ENCODE measurements at places on chromosomes 3 and 15.

- no peak for DNase-seq
- peak overlapping the region; percentile 10 for H3K27ac ChIP-seq
- H3K27me3 ChIP-seq, result no peaks in the 10 kb centered on the region
- no peak overlapping the region for H3K4me3 ChIP-seq
- peaks cover 5% of the 10 kb centered on the region for H3K4me1 ChIP-seq
These were observed 36.4 kb upstream of the TMEM45A start for GRCh38 chr3:100455841-100456550.

DNA sequence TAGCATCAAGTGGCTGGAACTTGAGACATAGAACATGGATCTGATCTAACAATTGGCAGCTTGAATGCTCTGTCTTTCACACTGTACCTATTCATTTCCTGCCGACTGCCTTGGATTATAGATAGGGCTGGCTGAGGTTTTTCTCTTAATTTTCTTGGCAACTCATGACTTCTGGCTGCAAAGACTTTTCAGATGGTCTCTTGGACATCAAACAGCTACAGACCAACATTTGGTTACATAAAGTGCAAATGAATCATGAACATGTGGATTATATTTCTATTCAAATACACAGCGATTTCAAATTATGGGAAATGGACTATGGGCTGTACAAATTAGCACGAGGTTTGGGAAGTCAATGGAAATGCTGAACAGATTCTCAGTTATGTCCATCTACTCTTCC lies 26.2 kb upstream of the IL16 start:
- H3K4me1 ChIP-seq, result no peaks in the 10 kb centered on the region
- H3K27ac ChIP-seq, result no peak overlapping the region
- H3K27me3 ChIP-seq, result peaks cover 14% of the 10 kb centered on the region
- no peak overlapping the region for H3K4me3 ChIP-seq
- no peaks in the 10 kb centered on the region for H3K36me3 ChIP-seq

GRCh38 chr15:22808240-22808639 lies 21.8 kb downstream of the NIPA1 start:
- DNase-seq, result no peak
- no peaks in the 10 kb centered on the region for H3K4me1 ChIP-seq
- no peak overlapping the region for H3K4me3 ChIP-seq

DNA sequence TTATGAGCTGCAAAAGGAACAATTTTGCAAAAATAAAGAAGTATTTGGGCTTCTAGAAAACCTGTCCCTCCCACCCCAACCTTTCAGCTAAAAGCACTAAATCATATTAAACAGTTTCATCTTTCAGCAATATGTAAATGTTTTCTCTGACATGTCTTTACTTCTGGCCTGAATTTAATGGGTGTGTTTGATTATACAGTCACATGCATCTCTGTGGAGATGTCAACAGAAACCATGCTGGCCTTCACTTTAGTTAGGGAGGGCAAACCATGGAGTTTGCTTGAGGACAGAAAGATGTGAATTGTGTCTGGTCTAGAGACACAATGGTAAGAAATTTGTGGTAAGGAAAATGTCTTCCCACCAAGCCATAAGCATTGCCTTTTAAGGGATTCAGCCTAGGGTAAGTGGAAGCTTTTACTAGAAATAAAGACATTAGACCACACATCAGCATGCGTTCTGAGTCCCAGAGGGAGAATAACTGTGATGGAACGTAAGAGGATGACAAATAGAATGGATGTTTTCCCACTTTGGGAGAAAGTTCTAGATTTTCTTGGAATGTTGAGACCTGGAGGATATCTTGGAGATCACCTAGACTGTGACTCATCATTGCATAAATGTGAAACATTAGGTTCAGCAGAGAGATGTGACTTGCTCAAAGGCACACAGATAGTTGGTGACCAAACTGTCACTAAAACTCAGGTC lies 68.9 kb downstream of the ST8SIA2 start:
- no peaks in the 10 kb centered on the region for H3K27me3 ChIP-seq
- H3K4me1 ChIP-seq, result no peaks in the 10 kb centered on the region
- H3K4me3 ChIP-seq, result no peak overlapping the region
- no peak for DNase-seq

GRCh38 chr3:69094467-69095205 lies 9.9 kb downstream of the ARL6IP5 start:
- peak overlapping the region; percentile 73 for H3K27ac ChIP-seq
- no peaks in the 10 kb centered on the region for H3K36me3 ChIP-seq
- H3K27me3 ChIP-seq, result no peaks in the 10 kb centered on the region
- peaks cover 24% of the 10 kb centered on the region for H3K4me1 ChIP-seq
- H3K4me3 ChIP-seq, result no peak overlapping the region

DNA sequence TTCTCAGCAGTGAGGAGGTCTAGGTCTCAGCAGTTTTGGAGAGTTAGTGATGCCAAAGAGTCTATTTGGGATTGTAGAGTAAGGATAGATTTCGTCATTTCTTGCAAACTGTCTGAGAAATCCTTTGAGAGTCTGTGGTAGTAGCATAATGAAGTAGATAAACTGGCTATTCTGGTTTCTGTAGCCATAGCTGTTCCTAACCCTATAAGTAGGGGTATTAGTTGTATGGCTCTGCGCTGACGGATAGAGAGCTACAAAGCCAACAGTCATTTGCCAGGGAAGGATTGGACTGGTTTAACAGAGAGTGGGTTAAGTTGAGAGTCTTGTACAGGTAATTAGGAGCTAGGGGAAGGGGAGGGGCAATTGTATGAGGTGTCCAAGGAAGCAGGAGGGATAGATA lies 50.6 kb downstream of the KLHDC8B start:
- H3K4me3 ChIP-seq, result no peak overlapping the region
- H3K36me3 ChIP-seq, result no peaks in the 10 kb centered on the region
- no peak for DNase-seq
- H3K4me1 ChIP-seq, result no peaks in the 10 kb centered on the region
- no peaks in the 10 kb centered on the region for H3K27me3 ChIP-seq

GRCh38 chr3:174620138-174620537 lies 239.0 kb upstream of the NAALADL2 start:
- no peak overlapping the region for H3K27ac ChIP-seq
- no peaks in the 10 kb centered on the region for H3K36me3 ChIP-seq
- no peaks in the 10 kb centered on the region for H3K27me3 ChIP-seq

DNA sequence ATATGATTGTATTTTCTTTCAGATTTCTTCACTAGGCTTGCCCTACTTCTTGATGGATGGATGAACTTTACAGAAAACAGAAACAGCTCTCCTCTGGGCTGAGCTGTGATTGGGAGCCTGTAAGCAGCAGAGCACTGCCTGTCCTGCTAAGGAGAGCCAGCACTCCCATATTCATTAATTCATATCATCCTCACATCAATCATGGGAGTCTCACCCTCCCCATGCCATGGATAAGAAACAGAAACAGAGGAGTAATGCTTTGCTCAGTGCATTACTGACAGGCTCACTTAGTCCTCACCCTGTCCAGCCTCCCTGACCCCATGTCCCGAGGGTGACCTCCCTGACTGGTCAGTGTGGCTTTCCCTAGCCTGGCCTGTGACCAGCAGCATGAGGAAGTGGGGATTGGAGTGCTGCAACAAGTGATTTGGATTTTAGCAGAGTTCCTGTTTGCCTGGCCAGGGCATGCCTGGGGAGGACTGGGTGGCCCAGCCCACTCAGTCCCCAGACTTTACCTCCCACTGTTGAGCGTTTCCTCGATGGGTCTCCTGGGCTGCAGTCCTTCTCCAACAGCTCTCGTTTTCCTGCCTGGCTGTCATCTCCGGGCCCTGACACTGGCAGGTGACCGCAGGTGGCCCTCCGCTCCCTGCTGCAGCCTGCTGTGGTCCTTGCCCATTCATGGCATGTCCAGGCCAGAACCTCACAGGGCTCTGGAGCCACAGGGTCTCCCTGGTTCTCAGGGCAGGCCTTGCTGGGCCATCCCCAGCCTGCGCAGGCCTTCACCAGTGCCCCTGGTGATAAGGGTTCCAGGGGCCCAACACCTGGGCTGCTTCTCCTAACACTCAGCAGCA lies 1.3 kb upstream of the TMIE start:
- H3K36me3 ChIP-seq, result no peaks in the 10 kb centered on the region
- peaks cover 27% of the 10 kb centered on the region for H3K4me1 ChIP-seq
- peak overlapping the region; percentile 3 for H3K27ac ChIP-seq
- H3K4me3 ChIP-seq, result no peak overlapping the region

DNA sequence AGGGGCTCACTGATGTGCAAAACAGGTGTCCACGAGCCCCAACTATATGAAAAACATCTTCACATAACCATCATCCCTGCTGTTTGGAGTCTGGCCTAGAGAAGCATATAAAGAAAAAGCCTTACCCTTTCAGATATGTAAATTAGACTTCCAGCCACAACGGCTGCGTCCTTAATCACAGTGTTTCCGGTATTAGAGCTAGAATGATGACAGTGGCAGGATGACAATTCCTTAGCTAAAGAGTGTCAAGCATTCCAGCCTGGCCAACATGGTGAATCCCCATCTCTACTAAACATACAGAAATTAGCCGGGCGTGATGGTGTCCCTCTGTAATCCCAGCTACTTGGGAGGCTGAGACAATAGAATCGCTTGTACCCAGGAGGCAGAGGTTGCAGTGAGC lies 19.5 kb upstream of the SAMD7 start:
- H3K4me3 ChIP-seq, result no peak overlapping the region
- DNase-seq, result no peak
- no peak overlapping the region for H3K27ac ChIP-seq
- H3K27me3 ChIP-seq, result no peaks in the 10 kb centered on the region

DNA sequence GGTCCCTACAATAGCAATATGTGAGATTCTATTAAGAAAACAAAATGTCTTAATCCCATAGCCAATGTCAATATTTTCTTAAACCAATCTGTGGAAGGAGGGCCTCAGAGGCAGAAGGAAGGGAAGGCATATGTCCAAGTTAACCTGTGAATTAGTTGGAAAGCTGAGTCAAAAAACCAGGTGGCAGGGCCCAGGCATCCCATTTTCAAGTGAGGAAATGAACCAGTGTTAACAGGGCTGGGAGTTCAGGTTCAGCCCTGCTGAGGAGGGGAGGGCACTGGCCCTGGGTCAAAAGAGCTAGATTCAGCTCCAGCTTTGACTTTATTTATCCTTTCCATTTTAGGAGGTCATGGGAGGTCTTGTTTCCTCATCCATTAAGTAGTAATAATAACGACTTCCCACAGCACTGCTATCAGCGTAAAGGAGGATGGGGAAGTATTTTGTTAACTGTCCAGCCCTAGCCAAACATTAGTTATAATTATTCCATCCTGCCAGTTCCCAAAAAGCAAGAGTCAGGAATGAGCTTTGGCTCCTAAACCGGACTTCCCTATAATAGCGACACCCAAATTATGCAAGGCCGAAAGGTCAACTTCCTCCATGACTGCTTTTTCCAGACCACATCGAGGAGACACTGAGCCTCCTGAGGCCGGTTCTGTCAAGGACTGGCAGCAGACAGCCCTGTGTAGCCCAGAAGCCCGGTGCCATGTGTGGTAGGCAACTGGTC lies 3.2 kb downstream of the MASP1 start:
- peaks cover 42% of the 10 kb centered on the region for H3K4me1 ChIP-seq
- no peak overlapping the region for H3K27ac ChIP-seq
- peaks cover 23% of the 10 kb centered on the region for H3K36me3 ChIP-seq
- H3K4me3 ChIP-seq, result peak overlapping the region; percentile 63

DNA sequence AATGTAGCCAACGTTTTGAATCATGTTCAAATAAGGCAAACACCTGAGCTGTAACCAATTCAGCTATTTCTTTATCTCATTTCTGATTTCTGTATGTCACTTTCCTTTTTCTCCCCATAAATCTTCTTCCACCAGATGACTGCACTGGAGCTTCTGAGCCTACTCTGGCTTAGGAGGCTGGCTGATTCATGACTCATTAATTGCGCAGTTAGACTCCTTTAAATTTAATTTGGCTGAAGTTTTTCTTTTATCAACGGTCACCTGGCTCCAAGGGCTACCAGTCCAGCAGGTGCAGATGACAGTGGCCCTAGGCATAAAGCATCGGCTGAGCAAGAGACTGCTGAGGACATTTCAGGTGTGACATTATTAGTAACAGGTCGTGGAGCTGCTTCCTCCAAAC lies 39.6 kb upstream of the ITGA11 start:
- H3K36me3 ChIP-seq, result no peaks in the 10 kb centered on the region
- no peak for DNase-seq
- H3K27me3 ChIP-seq, result no peaks in the 10 kb centered on the region
- H3K27ac ChIP-seq, result no peak overlapping the region

DNA sequence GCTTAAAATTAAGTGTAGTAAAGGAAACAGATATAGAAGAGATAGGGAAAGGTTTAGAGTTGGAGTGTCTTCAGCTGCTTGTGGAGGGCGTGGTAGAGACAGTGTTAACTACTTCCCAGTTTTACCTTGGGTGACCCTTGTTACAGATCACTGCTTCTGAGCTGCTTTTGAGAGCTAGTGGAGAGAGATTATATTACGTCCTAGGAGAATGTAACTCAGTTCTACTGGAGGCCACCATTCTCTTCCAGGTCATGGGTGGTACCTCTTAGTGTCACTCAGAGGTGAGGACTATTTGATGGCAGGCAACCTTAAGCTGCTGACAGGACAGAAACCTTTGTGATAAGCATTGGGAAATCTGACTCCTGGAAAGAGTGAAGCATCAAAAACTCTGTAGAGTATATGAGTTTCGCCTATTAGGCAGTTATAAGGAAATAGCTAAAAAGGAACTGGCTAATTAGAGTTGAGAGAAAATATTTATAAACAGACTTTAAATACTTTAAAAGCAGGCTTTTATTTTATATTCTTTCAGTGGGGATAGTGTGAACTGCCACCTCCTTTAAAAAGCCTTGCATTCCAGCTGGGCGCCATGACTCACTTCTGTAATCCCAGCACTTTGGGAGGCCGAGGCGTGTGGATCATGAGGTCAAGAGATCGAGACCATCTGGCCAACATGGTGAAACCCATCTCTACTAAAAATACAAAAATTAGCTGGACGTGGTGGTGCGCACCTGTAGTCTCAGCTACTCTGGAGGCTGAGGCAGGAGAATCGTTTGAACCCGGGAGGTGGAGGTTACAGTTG lies 106.5 kb downstream of the ZNF609 start:
- peak overlapping the region; percentile 77 for H3K27ac ChIP-seq
- no peaks in the 10 kb centered on the region for H3K36me3 ChIP-seq
- peaks cover 33% of the 10 kb centered on the region for H3K4me1 ChIP-seq
- no peak overlapping the region for H3K4me3 ChIP-seq
- no peaks in the 10 kb centered on the region for H3K27me3 ChIP-seq

GRCh38 chr3:142664311-142664710 lies 59.5 kb upstream of the TRPC1 start:
- no peaks in the 10 kb centered on the region for H3K36me3 ChIP-seq
- peaks cover 2% of the 10 kb centered on the region for H3K4me1 ChIP-seq
- H3K27ac ChIP-seq, result no peak overlapping the region

GRCh38 chr3:119652306-119653033 lies 7.9 kb downstream of the POPDC2 start:
- H3K4me3 ChIP-seq, result no peak overlapping the region
- peaks cover 31% of the 10 kb centered on the region for H3K36me3 ChIP-seq
- no peak for DNase-seq
- H3K27me3 ChIP-seq, result no peaks in the 10 kb centered on the region
- H3K4me1 ChIP-seq, result peaks cover 41% of the 10 kb centered on the region
- peak overlapping the region; percentile 71 for H3K27ac ChIP-seq

GRCh38 chr15:95041297-95041696 lies 809.9 kb downstream of the MCTP2 start:
- no peaks in the 10 kb centered on the region for H3K36me3 ChIP-seq
- no peak for DNase-seq
- no peak overlapping the region for H3K4me3 ChIP-seq
- H3K27me3 ChIP-seq, result no peaks in the 10 kb centered on the region
- no peak overlapping the region for H3K27ac ChIP-seq

Measured in cardiac muscle cell (in vitro differentiated cells and primary cell).